ENCODE measurements at places on chromosomes 2 and 18. TPM values are rescaled to one million over a fixed set of nuclear protein-coding genes. Genes with fewer than 3 reads are reported as not detected.

DNA sequence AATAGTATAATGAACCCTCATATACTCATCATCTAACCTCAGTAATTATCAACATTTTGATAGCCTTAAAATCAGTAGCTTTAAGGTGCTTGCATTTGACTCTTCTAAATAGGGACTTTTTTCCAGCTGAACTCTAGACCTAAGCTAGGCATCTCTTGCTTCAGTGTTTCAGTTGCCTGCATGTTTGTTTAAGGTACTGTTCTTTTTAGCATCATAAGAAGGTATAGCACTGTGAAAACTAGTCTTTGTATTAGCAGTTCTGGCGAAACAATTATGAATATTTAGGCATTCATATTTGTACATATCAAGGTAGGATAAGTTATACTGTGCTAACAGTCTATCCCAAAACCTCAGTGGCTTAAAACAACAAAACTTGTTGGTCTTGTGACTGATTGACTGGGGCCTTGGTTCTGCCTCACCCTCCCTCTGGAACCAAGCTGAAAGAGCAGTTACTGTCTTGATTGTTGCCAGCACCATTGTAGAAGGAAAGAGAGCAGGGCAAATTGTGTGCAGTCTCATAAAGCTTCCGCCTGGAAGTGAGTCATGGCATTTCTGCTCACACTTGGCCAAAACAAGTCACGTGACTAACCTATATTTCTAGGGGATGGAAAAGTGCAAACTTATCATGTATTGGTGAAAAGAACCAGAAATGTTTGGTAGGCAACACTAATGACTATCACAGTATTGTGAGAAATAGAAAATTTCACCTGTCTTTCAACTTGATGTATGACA lies 24.3 kb downstream of the GALNT1 start:
- H3K27ac ChIP-seq, result no peak overlapping the region
- no peak for DNase-seq
- no peaks in the 10 kb centered on the region for H3K36me3 ChIP-seq
- H3K27me3 ChIP-seq, result no peaks in the 10 kb centered on the region
- H3K4me3 ChIP-seq, result no peak overlapping the region
- no peaks in the 10 kb centered on the region for H3K4me1 ChIP-seq

- DNase-seq, result peak; percentile 29
- no peaks in the 10 kb centered on the region for H3K4me1 ChIP-seq
- no peak overlapping the region for H3K4me3 ChIP-seq
- no peaks in the 10 kb centered on the region for H3K36me3 ChIP-seq
- peaks cover 5% of the 10 kb centered on the region for H3K27me3 ChIP-seq
Observed at GRCh38 chr2:26530696-26531095, 52.8 kb upstream of the OTOF start.

- no peak overlapping the region for H3K27ac ChIP-seq
- DNase-seq, result no peak
- H3K27me3 ChIP-seq, result no peaks in the 10 kb centered on the region
- no peak overlapping the region for H3K4me3 ChIP-seq
- H3K36me3 ChIP-seq, result no peaks in the 10 kb centered on the region
Observed at GRCh38 chr2:17426743-17427142, 91.5 kb downstream of the RAD51AP2 start.

- peak overlapping the region; percentile 19 for H3K27ac ChIP-seq
- no peaks in the 10 kb centered on the region for H3K27me3 ChIP-seq
- peaks cover 23% of the 10 kb centered on the region for H3K4me1 ChIP-seq
- H3K36me3 ChIP-seq, result no peaks in the 10 kb centered on the region
Observed at GRCh38 chr2:46490521-46491141, 11.3 kb downstream of the TMEM247 start.

DNA sequence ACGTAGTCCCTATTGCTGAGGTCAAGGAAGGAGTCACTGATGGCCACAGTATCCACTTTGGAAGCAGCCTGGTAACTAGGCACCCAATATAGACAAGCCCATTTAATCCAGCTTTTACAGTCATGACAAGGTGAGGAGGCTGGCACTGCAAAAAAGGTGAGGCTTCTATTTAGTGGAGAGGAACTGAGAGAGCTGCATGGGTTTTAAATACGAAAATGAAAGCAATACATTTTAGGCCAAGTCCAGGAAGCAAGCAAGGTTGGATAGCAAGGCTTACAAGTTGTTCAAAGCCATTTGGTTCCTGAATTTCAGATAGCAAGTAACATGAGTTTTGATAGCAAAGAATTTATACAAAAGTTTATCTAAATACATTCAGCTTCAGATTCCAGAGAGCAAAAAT lies 80.4 kb downstream of the SGPP2 start:
- no peaks in the 10 kb centered on the region for H3K36me3 ChIP-seq
- H3K4me3 ChIP-seq, result no peak overlapping the region
- H3K27ac ChIP-seq, result no peak overlapping the region
- no peaks in the 10 kb centered on the region for H3K27me3 ChIP-seq

DNA sequence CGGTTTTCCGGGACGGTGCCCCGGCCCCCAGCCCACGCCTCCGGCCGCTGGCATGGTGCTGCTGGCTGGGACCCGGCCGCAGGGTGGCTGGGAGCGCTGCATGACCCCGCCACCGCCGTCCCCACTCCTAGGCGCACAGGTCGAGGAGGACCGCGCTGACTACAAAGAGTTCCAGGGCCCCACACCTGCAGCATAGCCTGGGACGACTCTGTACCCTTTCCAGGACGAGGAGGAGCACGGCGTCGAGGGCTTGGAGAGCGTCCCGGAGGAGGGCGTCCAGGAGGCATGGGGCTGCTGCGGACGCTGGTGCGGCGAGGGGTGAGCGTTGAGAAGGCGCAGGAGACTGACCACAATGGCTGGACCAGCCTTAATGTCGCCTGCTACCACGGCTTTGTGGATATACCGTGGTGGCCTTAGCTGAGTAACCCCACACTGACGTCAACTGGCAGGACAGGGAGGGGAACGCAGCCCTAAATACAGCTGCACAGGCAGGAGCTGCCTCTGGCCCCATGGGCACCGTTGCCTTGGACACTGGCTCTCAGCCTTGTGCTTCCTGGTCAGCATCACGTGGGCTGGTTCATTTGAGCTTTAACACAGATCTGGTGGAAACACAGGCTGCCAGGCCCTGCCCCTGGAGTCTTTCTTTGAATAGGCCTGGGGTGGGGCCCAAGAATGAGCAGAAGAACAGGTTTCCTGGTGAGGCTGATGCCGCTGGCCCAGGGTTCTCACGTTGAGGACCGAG lies 40.9 kb upstream of the TRIM43B start:
- no peaks in the 10 kb centered on the region for H3K36me3 ChIP-seq
- peak overlapping the region; percentile 66 for H3K4me3 ChIP-seq
- H3K4me1 ChIP-seq, result peaks cover 4% of the 10 kb centered on the region
- peak; percentile 83 for DNase-seq

- no peaks in the 10 kb centered on the region for H3K4me1 ChIP-seq
- H3K27me3 ChIP-seq, result no peaks in the 10 kb centered on the region
- no peak overlapping the region for H3K4me3 ChIP-seq
- peaks cover 4% of the 10 kb centered on the region for H3K36me3 ChIP-seq
- no peak for DNase-seq
- no peak overlapping the region for H3K27ac ChIP-seq
Observed at GRCh38 chr2:19911808-19912509, 10.2 kb upstream of the TTC32 start.

DNA sequence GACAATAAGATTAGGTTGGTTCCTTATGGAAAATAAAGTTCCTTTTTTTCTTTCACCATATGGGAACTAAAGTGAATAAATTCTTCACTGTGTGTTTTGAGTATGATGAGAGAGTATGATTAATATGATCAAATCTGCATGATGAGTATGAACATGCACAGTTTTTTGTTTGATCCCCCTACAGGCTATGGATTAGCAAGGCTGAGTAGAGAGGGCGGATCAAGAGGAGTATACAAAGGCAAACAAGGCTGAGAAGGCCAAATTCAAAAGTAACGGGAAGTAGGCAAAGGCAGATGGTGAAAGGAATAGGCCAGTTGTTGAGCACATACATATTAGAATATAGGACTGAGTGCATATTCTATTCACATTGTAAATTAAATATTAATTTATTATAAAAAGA lies 508.2 kb downstream of the LRRTM4 start:
- no peak for DNase-seq
- H3K27ac ChIP-seq, result no peak overlapping the region
- no peaks in the 10 kb centered on the region for H3K27me3 ChIP-seq
- H3K36me3 ChIP-seq, result no peaks in the 10 kb centered on the region

DNA sequence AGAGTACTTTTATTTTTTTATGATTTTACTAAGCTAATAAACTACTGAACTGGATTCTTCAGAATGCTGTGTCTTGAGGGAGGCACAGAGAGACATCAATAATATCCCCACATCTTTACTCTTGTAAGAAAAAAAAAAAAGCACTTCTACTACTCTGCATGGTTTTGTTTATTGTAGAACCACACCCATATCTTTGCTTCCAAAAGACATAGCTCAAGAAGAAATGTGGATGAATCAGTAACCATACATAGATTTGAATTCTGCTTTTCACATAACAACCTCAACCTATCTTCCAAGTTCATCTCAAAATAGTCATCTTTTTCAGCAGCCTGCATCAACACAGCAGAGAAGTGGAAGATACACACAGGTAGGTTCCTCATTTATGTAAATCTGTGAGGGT lies 12.2 kb upstream of the COL5A2 start:
- H3K4me3 ChIP-seq, result no peak overlapping the region
- H3K27me3 ChIP-seq, result no peaks in the 10 kb centered on the region
- H3K27ac ChIP-seq, result no peak overlapping the region
- H3K36me3 ChIP-seq, result no peaks in the 10 kb centered on the region
- no peak for DNase-seq

DNA sequence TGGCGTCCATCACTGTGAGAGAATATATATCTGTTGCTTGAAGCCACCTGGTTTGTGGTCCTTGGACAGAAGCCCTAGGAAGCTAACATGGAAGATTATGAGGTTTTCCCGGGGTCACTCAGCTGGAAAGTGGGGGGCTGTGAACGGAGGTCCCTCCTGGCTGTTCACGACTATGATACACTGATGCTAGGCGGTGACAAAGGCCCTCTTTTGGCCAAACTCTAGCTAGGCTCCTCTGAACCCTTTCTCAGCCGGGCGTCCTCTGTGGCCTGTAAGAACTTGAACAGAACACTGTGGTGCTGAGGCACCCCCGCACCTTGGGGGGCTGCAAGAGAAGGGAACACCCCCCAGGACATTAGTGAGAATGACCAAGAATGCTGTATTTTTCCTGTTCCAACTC lies 164.6 kb downstream of the TFCP2L1 start:
- H3K36me3 ChIP-seq, result no peaks in the 10 kb centered on the region
- no peak overlapping the region for H3K4me3 ChIP-seq
- DNase-seq, result no peak
- no peaks in the 10 kb centered on the region for H3K27me3 ChIP-seq
- no peak overlapping the region for H3K27ac ChIP-seq

- H3K36me3 ChIP-seq, result no peaks in the 10 kb centered on the region
- no peak overlapping the region for H3K27ac ChIP-seq
- DNase-seq, result no peak
- H3K4me3 ChIP-seq, result no peak overlapping the region
- H3K27me3 ChIP-seq, result no peaks in the 10 kb centered on the region
- H3K4me1 ChIP-seq, result no peaks in the 10 kb centered on the region
Observed at GRCh38 chr2:113834051-113834730, 55.7 kb upstream of the ACTR3 start.

DNA sequence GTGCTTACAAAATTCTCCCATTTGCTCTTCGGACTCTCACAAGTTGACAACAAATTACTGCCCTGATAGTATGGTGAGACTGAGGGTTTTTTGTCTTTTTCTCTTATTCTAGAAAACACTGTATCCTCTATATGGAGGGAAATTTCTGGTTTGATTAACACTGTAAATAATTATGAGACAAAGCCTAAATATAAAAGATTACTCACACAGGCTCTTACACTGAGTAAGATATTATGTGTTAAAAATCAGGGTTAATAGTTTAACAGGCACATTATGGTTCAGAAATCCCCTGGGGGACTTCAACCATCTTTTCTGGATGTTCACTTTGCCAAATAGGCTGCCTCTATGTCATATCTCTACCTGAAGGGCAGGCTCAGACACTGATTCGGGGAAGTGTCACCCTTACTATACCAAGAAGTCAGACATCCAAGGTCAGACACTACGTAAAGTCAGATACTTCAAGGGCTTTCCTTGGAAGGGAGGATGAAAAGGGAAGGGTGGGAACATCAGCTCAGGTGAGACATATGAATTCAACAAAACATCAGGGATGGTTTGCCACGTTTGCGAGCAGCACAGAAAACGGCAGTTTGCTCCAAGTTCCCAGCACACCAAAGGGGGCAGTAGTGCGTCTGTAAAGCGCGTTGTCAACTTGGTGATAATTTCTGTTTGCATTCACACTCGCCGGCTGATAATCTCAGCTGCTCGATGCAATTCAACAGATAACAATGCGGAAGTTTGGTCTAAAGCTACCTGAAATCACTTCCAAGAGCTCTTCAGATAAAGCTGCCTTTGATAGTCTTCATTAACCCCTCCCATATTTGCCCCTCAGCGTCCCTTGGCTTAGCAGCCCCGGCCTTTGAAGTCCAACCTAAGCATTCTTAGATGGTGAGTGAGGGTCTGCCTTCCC lies 972 bp upstream of the RASGRP3 start:
- peak overlapping the region; percentile 91 for H3K27ac ChIP-seq
- peaks cover 11% of the 10 kb centered on the region for H3K4me1 ChIP-seq
- H3K4me3 ChIP-seq, result peak overlapping the region; percentile 69
- no peaks in the 10 kb centered on the region for H3K36me3 ChIP-seq
- DNase-seq, result peak; percentile 79

DNA sequence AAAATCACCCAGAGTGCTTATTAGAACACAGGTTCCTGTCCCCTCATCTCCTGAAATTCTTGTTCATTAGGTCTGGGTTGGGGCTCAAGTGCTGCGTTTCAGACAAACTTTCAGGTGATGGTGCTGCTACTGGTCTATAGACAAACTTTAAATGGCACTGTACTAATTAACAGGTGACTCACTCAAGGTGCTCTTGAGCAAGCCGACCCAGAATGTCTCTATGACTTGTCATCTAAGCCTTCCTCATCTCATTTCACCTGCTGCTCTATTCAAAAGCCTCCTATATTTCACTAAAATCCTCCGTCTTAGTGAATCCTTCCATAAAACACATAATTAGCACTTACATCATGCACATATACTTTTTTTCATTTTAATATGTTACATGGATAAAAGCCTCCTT lies 29.9 kb upstream of the STK39 start:
- no peaks in the 10 kb centered on the region for H3K36me3 ChIP-seq
- no peaks in the 10 kb centered on the region for H3K4me1 ChIP-seq
- DNase-seq, result no peak
- H3K4me3 ChIP-seq, result no peak overlapping the region
- H3K27ac ChIP-seq, result no peak overlapping the region

- no peak overlapping the region for H3K4me3 ChIP-seq
- no peak for DNase-seq
- H3K27me3 ChIP-seq, result no peaks in the 10 kb centered on the region
- peaks cover 27% of the 10 kb centered on the region for H3K36me3 ChIP-seq
Observed at GRCh38 chr2:230805353-230806017, 59.3 kb upstream of the ITM2C start.

DNA sequence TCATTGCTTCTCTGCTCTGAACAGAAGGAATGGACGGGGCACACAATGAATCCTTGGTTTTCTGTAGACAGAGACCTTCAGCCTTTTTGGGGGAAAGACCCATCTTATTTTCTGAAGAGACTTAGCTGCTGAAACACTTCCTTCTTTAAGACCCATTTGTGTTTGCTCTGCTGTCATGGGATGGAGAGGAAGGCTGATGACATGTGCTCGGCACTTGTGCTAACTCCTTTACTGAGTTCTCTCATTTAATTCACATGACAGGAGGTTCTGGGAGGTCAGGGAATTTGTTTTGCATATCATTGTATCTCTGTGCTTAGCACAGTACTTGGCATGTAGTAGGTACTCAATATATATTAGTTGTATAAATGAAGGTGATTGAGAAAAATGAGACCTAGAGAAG lies 39.0 kb downstream of the OXER1 start:
- H3K36me3 ChIP-seq, result no peaks in the 10 kb centered on the region
- H3K4me1 ChIP-seq, result no peaks in the 10 kb centered on the region
- H3K27me3 ChIP-seq, result no peaks in the 10 kb centered on the region

Gene ASTL
- total RNA-seq, result not detected

Gene POTEC
- total RNA-seq, result not detected

Gene MERTK
- total RNA-seq, result 17.3 TPM

Gene PLEKHB2
- 73.9 TPM for total RNA-seq

Gene RMDN2
- total RNA-seq, result 23.1 TPM

Gene FAM124B
- total RNA-seq, result 4.4 TPM

Gene EPB41L3
- total RNA-seq, result 68.9 TPM
